IMR-90 (cell line): ENCODE measurements at places on chromosomes 2 and 18. TPM values are rescaled to one million over a fixed set of nuclear protein-coding genes. Genes with fewer than 3 reads are reported as not detected.

GRCh38 chr18:74768096-74768495 is 170.4 kb downstream of the ZNF407 start:
- H3K27me3 ChIP-seq = no peaks in the 10 kb centered on the region
- no peak overlapping the region for H3K4me3 ChIP-seq
- DNase-seq = peak; percentile 11
- H3K27ac ChIP-seq = no peak overlapping the region
- H3K4me1 ChIP-seq = no peaks in the 10 kb centered on the region

GRCh38 chr2:187548656-187549055 is 5.6 kb downstream of the TFPI start:
- H3K4me3 ChIP-seq = no peak overlapping the region
- no peaks in the 10 kb centered on the region for H3K27me3 ChIP-seq
- peaks cover 12% of the 10 kb centered on the region for H3K36me3 ChIP-seq
- peaks cover 9% of the 10 kb centered on the region for H3K4me1 ChIP-seq
- H3K27ac ChIP-seq = peak overlapping the region; percentile 38; the same call in 1 of the 2 replicates
- DNase-seq = no peak

- H3K27me3 ChIP-seq = peaks cover 1% of the 10 kb centered on the region; the same call in 1 of the 2 replicates
- DNase-seq = no peak
- H3K4me1 ChIP-seq = no peaks in the 10 kb centered on the region
These were observed 43.7 kb upstream of the TMEM163 start for GRCh38 chr2:134762508-134762907.

The CPLX4 gene
- total RNA-seq = not detected in 2 replicates
